CD8-positive, alpha-beta T cell (primary cell): ENCODE measurements at places on chromosomes 7 and 10.

DNA sequence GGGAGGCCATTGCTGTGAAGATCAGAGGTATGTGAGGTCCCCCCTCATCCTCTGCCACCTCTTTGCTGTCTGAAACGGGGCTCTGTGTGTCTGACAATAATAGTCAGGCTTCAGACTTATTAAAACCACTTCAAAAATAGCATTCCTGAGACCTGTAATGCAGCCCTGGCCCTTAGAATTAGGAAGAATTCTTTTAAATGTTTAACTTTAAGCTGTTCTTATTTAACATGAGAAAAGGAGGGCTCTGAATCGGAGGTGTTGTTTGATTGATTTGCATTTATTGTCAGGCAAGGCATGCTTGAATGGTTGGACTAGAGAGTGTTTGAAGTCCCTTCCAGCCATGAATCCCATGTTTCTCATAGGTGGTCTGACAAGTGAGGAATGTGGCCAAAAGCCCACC, 52.5 kb downstream of the AKR1B1 start:
- no peak for DNase-seq

DNA sequence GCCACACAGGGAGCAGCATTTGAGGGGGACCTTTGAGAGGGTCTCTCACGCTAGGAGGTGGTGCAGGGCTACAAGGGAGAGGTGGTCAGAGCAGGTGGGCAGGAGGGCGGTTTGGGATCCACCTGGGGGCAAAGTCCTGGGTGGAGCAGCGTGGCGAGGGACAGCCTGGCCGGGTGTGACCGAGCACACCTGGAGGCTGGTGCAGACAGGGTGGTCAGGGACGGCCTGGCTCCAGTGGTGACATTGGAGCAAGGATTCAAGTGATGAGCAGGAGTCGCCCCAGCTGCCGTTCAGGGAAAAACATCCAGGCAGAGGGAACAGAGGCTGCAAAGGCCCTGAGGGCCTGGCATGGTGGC, 36.0 kb downstream of the CLIP2 start:
- no peak for DNase-seq

DNA sequence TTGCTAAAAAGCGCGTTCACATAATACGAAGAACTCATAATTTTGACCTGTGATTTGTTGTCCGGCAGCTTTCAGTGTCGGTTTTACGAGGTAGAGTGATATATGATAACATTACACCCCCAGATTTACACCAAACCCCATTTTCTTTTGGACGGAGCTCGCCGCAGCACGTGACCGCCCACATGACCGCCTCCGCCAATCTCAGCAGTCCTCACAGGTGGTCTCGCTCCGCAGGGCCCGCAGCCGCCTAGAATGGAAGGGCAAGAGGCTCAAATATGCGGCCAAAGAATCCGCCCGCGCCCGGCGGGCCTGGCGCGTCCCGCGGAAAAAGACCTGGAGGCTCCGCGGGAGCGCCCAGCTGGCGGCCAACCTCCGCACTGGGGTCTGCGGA, at the start of gene HOXA7:
TSS of gene HOXA7 (minus strand) at position 168 of the 391 bp plus-strand sequence. CDS start at position 38, 130 bp downstream.
- no peak for DNase-seq

GRCh38 chr7:103810112-103810744, 179.2 kb downstream of the RELN start:
- no peak for DNase-seq

DNA sequence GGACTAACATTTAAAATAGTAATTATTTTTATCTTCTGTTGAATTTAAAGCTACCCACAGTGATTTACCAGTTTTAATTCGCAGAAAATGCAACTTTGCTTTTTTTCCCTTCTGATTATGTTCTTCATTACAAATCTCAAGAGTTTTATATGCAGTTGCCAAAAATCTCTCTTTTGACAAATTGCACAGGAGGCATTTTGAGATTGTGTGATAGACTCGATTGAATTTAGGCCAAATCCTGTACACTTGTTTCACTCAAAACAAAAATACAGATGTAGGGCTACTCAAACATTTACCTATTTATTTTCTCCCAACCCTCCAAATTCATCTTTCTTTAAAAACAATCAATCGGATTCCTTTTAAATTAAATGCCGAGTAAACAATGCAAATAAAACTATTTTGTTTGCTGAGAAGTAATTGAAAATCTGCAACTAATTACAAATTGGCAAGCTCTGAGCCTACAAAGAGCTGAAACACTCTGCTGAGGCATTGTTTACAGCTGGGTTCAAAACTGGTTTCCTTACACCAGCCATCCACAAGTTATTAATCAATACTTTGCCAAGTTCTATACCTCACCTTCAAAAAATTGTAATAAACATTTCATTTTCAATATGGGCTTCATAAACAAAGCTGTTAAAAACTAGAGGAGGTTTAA, 214.9 kb upstream of the TCF7L2 start:
- no peak for DNase-seq
